Stimulated activated CD8-positive, alpha-beta memory T cell treated with anti-CD3 and anti-CD28 coated beads, Interleukin-7, amount 100 ng/mL, for 4 hours (primary cell): ENCODE measurements at places on chromosomes 7 and 10.
A peak's percentile ranks its signal among the peaks of the same experiment; 100 is the strongest.

- no peak for DNase-seq
Observed at GRCh38 chr7:33744293-33745075, 160.9 kb upstream of the BMPER start.

DNA sequence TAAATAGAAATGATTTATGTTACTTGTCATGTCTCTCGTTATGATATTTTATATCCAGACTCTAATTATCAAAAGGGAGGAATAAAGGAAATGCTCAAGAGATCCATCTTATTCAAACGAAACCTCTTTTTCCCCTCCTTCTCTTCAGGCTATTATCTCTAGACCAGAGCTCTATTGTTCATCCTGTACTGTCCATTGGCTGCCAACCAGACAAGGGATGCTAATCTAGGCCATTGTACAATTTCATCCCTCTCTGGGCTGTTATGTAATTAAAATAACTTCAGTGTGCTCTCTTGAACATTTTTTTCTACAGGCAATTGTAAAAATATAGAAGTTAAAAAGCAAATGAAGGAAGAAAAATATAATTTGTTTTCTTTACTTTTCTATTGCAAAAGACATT, 220.4 kb downstream of the HDAC9 start:
- DNase-seq, result no peak

GRCh38 chr7:41010418-41010817, 692.5 kb downstream of the INHBA start:
- DNase-seq, result no peak

DNA sequence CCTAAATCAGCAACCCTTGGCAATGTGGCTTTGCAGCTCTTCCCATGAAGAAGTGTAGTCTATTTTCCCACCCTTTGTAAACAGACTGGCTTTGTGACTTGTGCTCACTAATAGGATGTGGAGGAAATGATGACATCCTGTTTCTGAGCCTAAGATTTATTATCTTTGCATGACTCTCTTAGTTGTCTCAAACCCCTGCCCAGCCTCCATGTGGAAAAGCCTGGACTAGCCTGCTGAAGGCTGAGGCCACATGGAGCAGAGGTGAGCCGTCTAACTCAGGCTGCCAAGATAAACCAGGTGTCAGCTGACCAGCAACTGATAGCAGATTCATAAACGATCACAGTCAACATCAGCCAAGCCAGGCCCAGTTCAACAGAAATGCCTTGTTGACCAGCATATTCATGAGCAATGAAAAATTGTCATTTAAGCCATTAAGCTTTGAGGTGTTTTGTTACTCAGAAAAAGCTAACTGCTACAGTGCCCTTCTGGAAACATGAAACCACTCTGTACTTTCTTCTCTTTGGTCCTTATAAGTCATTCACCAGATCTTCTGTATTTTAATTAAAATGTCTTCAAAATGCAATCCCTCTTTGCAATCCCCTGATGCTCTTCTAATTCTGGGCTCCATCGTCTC, 586.3 kb upstream of the ANKRD30A start:
- DNase-seq, result no peak

GRCh38 chr10:23081221-23081750, 14.1 kb upstream of the MSRB2 start:
- DNase-seq, result no peak

- no peak for DNase-seq
Observed at GRCh38 chr7:86598311-86598710, 45.4 kb upstream of the GRM3 start.

DNA sequence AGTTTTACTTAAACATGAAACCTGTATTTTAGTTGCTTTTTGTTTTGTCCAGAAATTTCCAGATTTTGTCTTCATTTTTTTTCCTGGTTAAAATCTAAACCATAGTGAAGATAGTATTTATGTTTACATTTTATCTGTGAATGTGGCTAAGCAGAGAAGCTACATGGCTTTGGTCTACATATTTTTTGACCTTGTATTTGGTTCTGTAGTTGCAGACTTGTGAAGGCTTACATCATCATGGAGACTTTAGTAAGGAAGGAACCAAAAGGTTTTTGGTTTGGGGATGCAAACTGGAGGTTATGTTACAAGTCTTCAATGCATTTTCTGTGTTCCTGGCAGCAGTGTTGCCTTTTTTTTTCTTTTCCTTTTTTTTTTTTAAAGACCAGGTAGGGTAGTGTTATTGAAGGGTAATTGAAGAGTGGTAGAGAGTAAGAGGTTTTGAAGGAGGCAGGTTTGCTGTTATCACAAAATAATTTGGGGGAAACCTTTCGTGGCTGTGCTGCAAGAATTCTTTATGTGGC, 30.9 kb upstream of the VDAC2 start:
- DNase-seq, result no peak

DNA sequence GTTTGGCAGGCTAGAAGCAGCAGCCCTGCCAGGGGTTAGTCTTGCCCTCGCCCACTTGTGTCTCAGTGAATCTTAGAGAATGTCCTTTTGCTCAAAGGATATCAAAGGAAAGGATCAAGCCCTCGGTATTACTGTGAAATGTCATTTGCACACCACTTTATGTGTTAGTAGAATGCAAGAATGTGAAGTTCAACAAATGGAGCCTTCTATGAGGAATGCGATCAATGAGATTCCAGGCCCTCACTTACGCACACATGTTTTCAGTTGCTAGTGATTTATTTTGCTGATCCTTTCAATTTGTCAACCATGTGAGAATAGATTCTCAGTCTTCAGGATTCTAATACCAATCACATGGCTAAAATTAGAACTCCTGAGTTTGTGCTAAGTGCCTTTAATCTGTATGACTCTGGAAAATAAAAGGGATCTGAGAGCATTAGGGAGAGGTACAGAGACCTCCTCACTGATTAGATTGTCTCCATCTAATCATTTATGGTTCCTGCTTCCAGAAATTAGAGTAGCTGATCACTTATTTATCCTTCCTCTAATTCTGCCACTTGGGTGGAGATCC, 123.0 kb upstream of the SP4 start:
- no peak for DNase-seq

- no peak for DNase-seq
Observed at GRCh38 chr10:623014-623413, 66.5 kb downstream of the DIP2C start.

- no peak for DNase-seq
Observed at GRCh38 chr7:127993317-127993716, 37.9 kb downstream of the LRRC4 start.

DNA sequence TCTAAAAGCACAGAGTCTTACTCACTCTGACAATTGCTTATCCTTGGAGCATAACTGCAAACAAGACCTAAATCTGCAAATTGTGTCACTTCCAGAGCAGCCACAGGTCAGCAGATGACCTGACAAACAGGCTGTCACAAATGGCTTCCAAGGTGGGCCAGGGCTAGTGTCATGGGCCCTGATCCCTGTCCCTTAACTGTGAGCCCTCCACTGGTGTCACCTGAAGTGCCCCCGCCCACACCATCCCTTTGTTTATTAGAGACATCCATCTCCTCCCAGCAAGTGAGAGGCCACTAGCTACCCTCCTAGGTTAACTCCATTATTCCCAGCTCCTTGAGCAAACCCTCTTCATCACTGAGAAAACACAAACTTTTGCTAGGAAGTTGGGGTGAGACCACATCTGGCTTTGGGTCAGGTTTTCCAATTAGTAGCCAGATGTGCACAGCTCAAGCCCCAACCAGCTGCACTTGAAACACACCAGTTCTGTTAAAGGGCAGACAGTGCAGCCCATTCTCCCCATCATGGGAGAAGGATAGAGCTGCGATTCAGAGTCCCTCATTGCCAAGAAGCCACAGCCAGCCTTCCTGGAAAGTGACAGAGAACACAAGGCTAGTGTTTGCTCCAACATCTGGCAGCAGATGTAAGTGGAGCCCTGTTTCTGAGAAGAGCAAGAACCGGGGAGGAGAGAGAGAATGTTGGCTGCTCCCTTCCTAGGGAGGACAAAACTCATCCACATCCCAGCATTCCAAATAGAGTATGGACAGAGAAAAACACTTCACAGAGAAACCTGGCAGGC, 75.7 kb upstream of the NANOS1 start:
- no peak for DNase-seq

DNA sequence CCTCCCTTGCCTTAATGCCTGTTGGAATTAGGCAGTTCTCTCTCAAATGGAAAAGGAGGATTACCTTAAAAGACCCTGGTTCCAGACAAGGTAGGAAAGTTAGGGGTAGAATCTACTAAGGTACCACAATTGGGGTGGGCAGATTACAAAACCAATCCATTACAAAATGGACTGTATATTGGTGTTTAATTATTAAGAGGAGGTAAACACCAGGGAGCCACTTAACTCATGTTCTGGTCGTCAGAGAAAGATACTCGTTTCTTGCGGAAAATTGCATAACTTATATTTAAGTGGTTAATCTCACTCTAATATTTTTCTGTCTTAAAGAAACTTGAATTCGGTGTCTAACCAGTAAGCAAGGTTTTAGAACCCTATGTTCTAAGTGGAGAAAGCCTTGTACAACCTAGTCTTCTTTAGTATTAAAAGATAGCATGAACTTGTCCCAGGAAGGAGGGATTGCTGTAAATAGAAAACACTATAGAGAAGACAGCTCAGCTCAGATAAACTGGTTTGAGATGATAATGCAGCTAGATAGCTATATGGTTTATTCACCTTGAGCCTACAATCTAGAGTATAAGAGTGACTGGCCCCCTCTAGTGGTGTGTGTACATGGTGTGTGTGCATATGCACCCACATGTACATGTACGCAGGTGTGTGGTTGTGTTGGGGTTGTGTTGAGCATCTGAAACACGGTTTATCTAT, 58.0 kb upstream of the STRIP2 start:
- DNase-seq, result no peak

- DNase-seq, result no peak
Observed at GRCh38 chr7:44212581-44213184, 11.9 kb downstream of the YKT6 start.

GRCh38 chr10:51214207-51215196, 140.2 kb downstream of the PRKG1 start:
- no peak for DNase-seq

GRCh38 chr7:112203365-112203739, 2.8 kb downstream of the DOCK4 start:
- no peak for DNase-seq

DNA sequence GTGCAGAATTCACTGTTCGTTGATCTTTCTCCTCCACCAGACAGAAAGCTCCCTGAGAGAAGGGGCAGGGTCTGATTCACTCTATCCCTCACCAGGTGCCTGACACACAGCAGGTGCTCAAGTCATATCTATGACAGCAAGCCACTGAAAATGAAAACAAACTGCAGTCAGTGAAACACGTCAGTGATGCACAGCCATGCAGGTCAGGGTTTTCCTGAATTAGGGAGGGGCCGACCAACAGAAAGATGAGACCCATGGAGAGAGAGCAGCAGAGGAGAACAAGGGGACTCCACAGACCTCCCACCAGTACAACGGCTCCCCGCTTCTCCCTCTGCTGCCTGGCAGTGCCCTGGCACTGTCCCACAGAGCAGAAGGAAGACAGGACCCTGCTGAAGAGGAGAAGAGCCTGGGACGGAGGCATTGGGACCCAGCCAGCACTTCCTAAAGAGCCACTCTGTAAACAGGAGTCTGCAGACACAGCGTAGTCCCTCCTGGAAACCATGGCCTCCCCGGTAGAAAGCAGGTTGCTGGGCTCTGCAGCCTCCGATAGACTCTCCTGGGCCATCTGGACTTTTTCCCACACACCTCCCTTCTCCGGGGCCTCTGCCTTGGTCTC, 50.3 kb downstream of the FAM53B start:
- DNase-seq, result no peak

- DNase-seq, result no peak
Observed at GRCh38 chr7:24192691-24193090, 91.3 kb upstream of the NPY start.

- no peak for DNase-seq
Observed at GRCh38 chr7:41892356-41893100, 189.6 kb upstream of the INHBA start.

DNA sequence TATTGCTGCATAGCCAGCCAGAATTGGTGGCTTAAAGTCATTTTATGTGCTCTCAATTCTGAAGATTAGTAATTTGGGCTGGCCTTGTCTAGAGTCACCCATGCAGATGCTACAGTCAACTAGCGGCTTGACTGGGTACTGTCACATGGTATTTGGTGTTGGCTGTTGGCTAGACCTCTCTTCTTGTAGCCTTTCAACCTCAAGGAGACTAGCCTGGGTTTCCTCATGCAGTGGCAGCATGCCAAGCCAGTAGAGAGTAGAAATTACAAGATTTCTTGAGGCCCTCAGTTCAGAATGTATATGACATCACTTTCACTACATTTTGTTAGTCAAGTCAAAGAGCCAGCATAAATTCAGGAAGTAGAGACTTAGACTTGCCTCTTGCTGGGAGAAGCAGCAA, 3.7 kb upstream of the ZNF800 start:
- no peak for DNase-seq

- DNase-seq, result no peak
Observed at GRCh38 chr10:86755454-86755739, 1.0 kb upstream of the BMPR1A start.

DNA sequence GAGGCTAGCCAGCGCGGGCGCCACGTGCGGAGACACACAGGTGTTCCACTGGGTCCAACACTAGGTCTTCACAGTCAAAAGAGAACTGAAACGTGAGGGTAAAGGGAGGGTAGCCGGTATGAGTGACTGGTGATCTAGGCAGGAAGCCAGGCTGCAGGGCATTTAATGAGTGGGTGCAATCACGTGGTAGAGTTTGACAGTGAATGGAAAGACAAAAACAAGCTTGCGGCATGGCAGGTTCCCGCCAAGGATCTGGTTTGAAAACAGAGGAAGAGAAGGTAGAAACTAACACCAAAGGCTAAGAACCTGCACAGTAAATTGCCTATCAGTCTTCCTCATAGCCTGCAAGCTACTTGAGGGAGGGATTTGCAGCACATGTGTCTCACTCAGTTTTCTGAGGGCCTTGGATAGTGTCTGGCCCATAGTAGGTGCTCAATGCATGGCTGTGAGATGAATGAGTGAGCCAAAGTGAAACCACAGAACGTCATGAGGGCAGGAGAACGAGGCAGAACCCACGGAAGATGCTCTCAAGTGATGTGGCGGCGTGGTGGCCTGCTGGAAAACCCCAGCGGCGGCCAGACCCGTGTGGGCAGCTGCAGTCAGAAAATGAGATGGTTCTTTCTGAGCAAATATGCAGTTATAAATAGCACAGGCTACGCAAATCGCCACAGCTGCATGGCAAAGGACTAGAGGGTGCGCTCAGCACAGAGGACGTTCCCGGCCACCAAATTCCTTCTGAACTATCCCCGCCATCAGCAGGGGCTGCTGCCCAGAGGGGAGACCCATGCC, 183.6 kb upstream of the NFE2L3 start:
- no peak for DNase-seq

- DNase-seq, result peak; percentile 38
Observed at GRCh38 chr10:123007558-123008354, 839 bp downstream of the IKZF5 start.
